ENCODE measurements at places on chromosomes 5 and 9.

- DNase-seq: no peak
These were observed 536.5 kb upstream of the ACO1 start for GRCh38 chr9:31847963-31848362.

GRCh38 chr5:169440107-169440705, 139.3 kb upstream of the SLIT3 start:
- DNase-seq: no peak

DNA sequence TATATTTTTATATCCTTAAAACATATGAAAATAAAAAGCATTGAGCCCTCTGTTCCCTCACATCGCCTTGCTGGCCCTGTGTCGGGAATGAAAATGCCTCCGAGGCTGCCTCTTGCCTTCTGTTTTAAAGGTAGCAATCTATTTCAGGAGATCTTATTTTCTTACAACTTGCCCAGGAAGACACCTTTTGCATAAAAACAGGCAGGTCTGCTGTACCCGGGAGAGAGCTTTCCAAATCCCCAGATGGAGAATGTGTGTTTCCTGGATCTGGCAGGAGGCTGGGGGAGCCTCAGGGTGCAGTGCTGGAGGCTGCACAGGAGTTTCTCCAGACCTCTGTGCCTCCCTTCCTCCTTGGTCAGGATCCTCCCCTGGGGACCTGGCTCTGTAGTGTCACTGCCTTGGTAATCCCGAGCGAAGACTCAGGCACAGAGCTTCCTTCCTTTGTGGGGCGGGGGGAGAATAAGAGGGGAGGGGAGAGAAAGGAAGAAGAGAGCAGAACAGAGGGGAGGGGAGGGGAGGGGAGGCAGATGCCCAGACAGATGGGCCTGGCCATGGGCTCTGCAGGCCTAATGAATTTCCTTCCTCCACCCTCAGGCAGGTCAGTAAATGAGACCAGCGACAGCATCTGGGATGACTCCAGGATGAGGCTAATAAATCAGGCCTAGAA, 104.0 kb upstream of the BOD1 start:
- DNase-seq: no peak

DNA sequence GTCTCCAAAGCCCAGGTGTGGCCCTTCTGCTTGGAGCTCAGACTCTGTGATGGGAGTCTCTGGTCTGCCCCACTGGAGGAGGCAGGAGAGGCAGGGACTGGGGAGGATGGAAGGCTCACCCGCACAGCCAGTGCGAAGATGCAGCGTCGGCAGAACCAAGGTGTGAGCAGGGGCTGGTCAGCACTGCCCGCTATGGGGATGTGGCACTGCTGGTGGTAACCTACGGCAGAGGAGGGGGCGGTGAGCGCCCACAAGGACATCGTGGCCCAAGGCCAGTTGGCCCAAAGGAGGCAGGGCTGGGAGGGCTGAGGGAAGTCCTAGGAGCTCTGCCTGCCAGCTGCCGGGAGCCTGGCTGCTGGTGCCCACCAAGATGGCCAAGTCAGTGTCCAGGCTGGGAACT, 7.3 kb downstream of the PHF19 start:
- DNase-seq: no peak

GRCh38 chr5:171158581-171158980, 150.5 kb upstream of the TLX3 start:
- no peak for DNase-seq

GRCh38 chr9:108271646-108272348, 584.0 kb downstream of the ACTL7B start:
- peak; percentile 20 for DNase-seq

Measured in midbrain (tissue), 1 donor.